Aorta (tissue), 5 donors: ENCODE measurements at places on chromosomes 2 and 18. TPM values are rescaled to one million over a fixed set of nuclear protein-coding genes. Genes with fewer than 3 reads are reported as not detected.

The SLC38A11 gene
- polyA plus RNA-seq, result not detected

The CD302 gene
- 85.0 TPM for polyA plus RNA-seq

The TDRD15 gene
- polyA plus RNA-seq, result not detected

The FLACC1 gene
- polyA plus RNA-seq, result 0.75 TPM
